ENCODE measurements at places on chromosomes 6 and 20.

DNA sequence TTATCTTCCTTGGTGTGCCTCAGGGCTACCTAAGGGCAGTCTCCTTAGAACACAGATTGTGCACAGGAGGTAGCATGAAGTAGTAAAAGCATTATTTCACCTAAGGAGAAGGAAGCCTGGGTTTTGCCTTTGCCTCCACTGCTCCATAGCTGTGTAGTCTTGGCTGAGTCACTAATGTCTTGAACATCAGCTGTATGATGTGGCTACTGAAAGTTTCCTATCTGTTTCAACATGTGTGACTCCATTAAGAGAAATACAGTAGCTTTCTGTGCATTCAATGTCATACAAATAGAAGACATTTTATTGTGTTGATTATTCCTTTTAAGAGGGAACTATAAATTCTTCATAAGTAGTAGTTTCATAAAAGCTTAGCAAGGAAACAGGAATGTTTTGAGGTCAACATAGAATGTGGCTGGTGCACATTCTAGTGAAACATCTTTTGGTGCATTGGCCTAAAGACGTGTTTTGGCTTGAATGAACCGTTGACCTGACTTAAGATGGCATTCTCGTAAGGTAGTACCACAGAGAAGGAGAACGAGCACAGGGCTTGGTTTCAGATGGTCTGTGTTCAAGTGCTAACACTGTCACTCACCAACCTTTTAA lies 70.6 kb downstream of the CTNNBL1 start:
- DNase-seq, result no peak

DNA sequence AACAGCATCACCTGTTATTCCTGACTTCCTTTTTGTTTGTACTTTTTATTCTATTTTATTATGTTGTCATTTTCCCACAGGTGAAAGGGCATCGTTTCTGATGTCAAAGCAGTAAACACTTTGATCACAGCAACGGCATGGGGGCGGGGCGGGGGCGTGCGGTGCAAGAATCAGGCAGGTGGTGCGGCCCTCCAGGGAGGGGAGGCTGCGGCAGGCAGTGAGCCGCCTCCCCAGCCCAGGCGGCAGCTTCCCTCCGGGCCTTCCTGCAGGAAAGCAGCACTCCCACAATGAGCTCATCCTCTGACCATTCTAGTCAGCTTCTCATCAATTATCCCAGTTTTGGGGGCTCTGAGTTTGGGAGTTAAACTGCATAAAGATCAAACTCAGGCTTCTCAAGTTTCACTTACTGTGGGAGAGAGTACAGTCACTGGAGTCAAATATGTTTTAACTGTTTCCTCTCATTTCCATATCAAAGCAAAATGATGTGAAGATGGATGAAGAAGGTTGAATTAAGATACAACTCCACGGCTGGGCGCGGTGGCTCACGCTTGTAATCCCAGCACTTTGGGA lies 608.4 kb upstream of the AGPAT4 start:
- DNase-seq, result no peak

GRCh38 chr6:44980841-44981240 lies 347.3 kb upstream of the RUNX2 start:
- no peak for DNase-seq

DNA sequence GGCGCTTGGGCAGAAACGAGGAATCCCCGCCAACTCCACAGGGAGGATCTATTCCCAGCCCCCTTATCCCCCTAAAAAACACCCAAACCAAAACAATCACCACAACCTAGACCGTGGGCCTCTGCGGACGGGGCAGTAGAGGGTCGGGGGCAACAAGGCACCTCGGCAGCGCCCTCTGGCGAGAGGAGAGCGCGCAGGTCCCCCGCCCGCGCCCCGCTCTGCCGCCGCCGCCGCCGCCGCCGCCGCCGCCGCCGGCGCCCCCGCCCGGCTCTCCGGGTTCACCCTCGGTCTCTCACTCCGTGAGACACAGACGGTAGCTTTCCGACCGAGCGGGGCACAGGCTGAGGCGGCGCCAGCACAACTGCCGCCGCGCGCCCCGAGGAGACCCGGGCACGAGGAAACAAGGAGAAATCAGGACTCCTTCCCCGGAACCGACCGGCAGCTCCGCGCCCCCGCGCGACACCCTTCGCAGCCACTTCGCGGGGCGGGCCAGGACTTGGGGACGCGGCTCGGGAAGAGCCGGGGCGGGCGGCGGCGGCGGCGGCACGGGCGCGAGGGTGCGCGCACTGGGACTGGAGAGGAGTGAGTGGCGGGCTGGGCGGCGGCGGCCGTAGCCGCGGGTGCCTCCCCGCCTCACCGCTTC lies at the start of gene SLC35F1:
Gene SLC35F1 (plus strand): TSS at position 307 of the 643 bp plus-strand sequence.
- no peak for DNase-seq

DNA sequence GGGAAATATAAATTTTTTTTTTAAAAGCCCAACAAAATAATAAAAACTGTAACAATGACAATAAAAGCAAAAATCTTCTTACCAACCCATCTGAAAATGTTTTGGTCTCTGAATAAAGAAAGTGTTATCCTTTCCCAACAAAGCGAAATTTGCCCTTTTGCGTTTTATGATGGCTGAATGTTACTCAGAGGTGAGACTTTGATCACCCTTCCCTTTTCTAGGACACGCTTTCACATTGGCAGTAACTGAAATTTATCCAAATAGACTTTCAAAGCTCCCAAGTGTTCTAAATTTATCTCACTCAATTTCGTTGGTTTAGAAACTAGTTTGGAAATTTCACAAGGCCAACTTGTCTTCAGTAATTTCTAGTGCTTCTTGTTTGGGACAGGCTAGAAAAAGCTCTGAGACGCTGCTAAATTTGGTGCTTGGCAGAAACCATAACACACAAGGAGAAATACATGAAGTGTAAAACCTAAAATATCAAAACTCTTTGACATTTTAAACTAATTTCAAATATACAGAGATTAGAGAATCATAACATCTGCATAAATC lies 354.5 kb upstream of the CITED2 start:
- no peak for DNase-seq

DNA sequence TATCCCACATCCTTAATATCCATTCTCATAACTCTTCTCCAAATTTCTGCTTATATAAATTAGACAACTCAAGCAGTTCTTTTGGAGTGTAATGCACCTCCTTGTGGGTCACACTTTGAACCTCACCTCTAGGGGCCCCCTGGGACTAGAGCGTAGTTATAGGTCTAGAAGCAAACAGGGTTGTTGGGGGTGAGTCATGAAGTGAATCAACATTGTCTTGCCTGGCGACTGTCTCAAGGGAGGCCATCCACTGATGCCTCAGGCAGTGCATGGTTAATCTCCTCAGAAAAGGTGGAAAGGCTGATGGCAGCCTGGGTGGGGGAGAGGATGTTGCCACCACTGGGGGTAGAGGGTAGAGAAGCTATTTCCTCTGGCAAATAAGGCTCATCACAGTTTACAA lies 129.1 kb downstream of the TNFRSF21 start:
- DNase-seq, result no peak

- DNase-seq, result no peak
Measured at GRCh38 chr6:134065706-134066105, 13.3 kb upstream of the SLC2A12 start.

DNA sequence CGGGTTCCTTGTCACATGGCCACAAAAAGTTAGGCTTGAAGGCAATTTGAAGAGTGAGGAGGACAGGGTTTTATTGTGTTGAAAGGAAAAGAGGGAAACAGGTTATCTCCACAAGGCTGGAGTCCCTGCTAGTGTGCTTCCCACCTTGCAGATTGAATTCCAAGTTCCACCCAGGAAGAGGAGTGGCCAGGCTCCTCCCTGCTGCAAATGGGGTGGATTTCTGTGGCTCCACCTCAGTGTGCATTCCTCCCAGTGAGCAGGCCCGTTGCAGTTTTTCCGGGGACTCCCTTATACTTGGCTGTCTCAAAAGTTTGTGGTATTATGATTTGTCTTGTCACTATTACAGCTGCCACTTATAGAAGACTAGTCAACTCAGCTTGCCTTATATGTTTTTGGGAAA lies 281.8 kb upstream of the PLCB4 start:
- DNase-seq, result no peak

DNA sequence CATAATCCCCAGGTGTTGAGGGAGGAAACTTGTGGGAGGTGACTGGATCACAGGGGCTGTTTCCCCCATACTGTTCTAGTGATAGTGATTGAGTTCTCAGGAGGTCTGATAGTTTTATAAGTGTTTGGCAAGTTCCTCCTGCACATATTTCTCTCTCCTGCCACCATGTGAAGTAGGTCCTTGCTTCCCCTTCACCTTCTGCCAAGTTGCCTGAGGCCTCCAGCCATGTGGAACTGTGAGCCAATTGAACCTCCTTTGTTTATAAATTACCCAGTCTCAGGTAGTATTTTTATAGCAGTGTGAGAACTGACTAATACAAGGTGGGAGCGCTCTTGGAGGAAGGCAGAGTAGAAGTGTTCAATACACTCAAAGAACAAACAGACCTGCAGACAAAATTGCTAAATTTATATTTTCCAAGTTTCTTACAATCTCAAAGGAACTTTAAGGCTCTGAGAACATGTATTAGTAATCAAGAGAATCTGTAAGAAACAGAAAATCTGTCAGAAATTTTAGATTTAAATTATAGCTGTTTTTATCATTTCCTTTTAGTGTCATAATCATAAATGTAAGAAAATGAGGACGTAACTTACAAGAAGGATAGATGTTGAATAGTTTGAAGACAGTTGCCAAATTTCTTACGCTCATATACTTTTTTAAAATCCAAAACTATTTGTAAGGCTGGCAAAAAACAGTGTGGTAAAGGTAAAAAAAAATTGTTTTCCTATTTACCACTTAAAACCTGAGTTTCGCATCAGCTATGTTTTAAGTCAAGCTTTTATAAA lies 77.7 kb downstream of the ASCC3 start:
- no peak for DNase-seq

DNA sequence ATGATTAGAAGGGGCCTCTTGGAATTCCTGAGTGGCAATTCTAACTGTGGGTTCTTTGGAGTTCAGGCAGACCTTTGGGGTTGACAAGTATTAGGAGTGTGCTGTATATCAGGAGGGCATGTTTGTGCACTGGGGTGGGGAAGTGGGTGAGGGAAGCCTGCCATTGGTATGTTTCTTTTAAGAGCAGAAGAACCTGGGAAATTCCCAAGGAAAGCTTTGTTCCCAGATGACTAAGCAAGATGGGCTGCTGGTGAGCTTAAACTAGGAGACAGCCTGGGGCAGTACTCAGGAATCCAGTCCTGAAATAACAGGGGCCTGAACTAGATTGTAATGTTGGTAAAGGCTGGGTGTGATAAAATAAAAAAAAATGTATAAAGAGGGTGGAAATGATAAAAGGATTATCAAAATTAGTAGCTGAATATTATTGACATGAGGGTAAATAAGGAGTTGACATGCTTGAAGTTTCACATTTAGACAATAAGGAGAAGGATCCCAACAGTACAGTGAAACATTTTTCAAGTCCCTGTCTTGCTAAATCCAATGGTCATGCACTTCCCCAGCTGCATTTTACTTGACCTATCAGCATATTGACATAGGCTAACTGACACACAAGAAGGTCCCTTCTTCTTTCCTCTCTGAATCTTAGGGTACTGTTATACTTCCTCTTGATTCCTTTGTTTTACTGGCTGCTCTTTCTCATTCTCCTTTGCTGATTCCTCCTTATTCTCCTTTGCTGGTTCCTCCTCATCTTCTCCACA lies 18.4 kb upstream of the IFNGR1 start:
- no peak for DNase-seq

GRCh38 chr6:108877046-108877751 lies 29.0 kb downstream of the ARMC2 start:
- no peak for DNase-seq

DNA sequence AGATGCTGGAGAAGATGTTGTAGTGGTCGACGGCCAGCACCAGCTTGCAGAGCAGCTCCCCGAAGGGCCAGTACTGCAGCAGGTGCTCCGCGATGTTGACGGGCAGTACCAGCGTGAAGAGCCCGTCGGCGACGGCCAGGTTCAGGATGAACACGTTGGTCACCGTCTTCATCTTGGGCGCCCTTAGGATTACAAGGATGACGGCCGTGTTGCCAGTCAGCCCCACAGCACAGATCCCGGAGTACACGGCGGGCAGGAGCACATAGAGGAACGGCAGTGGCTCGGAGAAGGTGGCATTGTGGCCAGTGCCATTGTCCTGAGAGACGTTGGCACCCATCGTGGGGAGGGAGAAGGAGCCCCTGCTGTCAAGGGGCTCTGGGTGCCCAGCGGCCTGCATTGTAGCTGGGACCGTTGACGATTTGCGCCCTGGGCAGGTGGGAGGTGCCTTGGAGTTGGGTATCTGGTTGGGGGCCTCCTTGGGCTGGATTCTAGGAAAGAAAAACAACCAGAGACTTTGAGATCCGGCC lies 867 bp downstream of the NPBWR2 start:
- no peak for DNase-seq

DNA sequence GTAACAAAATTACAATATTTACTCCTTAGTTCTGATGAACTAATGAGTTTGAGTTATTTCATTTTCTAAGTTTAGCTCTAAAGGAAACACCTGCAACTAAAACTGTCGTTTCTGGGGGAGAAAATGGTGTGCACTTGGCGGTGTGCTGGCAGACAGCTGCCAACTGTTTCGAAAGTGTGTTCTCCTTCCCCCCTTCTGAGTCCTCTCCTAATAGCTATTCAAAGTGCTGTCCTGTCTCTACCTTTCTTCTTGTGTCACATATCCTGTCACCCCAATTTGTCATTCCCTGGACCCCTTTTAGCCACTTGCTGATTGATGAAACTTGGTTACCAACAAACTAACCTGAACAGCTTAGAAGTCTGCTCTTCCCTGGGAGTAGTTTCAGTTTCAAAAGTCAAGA lies 4.9 kb upstream of the UBE2J1 start:
- DNase-seq, result no peak

GRCh38 chr20:10674684-10675449 lies 1.1 kb upstream of the JAG1 start:
- DNase-seq, result peak; percentile 63

- DNase-seq, result no peak
Measured at GRCh38 chr6:167652701-167653095, 174.0 kb upstream of the AFDN start.

GRCh38 chr6:91705646-91706045 lies 1118.8 kb upstream of the MAP3K7 start:
- no peak for DNase-seq

DNA sequence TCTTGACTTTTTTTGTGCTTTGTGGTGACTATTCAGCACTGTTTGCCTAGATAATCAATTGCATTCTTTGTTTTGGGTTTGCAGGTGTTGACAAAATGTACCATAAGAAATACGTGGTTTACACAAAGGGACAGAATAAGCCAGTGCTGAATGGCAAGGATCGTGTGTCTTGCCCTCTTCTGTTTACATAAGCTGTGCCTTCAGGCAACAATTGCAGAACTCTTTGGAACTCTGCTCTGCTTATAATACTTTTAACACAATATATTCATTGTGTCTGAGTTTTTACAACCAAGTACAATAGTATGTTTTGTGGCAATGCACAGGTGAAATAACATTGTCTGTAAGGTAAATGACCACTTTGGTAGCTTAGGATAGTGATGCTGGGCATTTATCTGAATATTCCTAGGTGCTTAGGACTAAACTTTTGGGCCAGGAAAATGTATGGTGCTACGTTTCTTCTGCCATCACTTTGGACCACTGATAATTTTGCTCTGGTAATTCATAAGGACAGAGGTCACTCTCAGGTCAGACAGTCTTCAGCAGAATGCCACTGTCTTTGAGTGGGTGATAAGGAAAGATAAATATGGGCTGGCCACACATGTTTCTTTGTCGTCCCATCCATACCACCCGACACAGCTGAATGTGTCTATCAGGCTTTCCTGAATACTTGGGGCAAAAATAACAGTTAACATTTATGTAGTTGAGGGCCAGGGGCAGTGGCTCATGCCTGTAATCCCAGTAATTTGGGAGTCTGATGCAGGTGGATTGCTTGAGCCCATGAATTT lies 344.6 kb upstream of the IMPG1 start:
- DNase-seq, result no peak

- no peak for DNase-seq
Measured at GRCh38 chr6:72560721-72561593, 60.9 kb upstream of the KCNQ5 start.
